ENCODE measurements at places on chromosomes 3 and 15. TPM values are rescaled to one million over a fixed set of nuclear protein-coding genes. Genes with fewer than 3 reads are reported as not detected.

The GPR87 gene
- not detected for polyA plus RNA-seq

The PLA2G4D gene
- not detected for polyA plus RNA-seq

The GASK1A gene
- polyA plus RNA-seq, result 1.6 TPM

The NISCH gene
- 107 TPM for polyA plus RNA-seq

The LRRC31 gene
- not detected for polyA plus RNA-seq

The FETUB gene
- polyA plus RNA-seq, result not detected

The GOLGA8O gene
- not detected for polyA plus RNA-seq

All from neural cell (in vitro differentiated cells).